ENCODE measurements at places on chromosomes 16 and 17.
A peak's percentile ranks its signal among the peaks of the same experiment; 100 is the strongest.

DNA sequence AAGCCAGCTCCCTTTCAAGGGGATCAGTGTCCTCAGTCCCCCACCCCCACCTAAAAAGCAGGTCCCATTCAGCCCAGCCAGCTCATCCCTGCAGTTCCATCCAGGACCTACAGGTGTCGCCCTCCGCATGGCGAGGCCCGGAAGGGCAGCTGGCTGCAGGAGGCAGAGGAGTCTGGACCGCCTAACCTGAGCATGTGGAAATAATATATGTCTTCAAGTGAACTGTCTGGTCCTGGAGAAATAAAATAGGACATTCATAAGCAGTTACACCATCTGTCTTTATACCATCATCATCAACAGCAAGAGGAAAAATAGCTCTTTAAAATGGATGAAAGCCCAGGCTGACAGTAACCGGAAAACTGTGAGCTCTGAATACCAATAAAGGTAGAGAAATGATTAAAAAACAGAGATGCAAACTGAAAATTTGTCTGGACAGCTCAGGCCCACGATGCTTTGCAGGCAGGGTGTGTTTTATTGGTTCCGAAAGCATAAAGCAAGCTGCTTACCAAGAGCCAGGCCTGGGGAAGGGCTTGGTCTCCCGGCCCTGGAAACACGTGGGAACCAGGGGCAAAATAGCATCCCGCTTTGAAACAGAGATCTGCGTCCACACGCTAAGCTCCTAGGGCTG is 215.2 kb downstream of the ZFHX3 start:
- DNase-seq: peak; percentile 81

DNA sequence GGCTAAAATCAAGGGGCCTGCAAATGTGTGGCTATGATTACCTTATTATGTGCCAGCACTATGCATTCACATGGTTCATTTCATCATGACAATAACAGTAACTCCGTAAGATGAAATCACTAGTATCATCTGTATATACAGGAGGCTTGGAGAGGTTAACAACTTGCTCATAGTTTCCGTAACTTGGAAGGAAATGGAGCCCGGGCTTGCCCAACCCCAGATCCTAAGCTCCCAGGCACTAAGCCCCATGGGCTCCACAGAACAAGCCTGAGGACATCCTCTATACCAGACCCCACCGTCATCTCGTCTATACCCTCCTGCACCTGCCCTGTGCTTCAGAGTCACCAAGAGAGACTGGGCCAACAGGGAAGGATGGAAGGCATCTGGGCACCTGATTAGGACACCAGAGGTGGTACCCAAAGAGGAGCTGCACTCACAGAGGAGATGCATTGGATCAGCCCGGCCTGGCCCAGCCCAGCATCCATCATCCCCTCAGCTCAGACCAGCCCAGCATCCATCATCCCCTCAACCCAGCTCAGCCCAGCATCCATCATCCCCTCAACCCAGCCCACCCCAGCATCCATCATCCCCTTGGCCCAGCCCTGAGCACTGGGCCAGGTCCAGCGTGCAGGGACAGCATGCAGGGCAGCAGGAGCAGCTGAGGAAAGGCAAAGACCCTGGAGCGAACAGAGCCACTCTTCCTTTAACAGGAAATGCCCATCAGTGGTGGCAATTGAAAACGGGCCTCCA is 28.5 kb downstream of the NSMCE1 start:
- DNase-seq: no peak

GRCh38 chr16:54462151-54462651 is 175.6 kb upstream of the IRX3 start:
- peak; percentile 93 for DNase-seq

- DNase-seq: no peak
Measured at GRCh38 chr17:57629470-57629869, 115.6 kb downstream of the CCDC182 start.

- DNase-seq: no peak
Measured at GRCh38 chr17:77237232-77238008, 96.7 kb downstream of the SEC14L1 start.

DNA sequence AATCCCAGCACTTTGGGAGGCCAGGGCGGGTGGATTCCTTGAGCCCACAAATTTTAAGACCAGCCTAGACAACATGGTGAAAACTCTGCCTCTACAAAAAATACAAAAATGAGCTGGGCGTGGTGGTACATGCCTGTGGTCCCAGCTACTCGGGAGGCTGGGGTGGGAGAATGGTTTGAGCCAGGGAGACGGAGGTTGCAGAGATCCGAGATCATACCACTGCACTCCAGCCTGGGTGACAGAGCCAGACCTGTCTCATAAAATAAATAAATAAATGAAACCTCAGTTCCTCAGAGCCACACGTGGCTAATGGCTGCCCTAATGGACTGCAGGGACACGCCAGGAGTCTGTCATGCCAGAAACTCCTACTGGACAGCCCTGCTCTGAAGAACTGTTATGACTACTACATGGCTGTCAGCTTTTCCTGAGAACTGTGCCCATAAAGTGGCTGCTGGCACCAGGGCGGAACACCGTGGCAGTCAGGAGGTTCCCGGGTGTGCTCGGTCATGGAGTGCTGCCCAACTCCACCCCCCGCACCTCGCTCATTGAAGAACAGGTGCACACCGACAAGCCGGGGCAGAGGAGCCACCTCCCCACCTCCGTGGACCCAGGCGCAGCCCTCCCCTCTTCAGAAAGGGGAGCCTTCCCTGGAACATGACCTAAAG is 4.3 kb downstream of the TMEM11 start:
- peak; percentile 42 for DNase-seq

GRCh38 chr17:28843816-28844148 is 1.2 kb upstream of the FAM222B start:
- DNase-seq: peak; percentile 3

GRCh38 chr17:20241855-20242254 is 225.5 kb downstream of the LGALS9B start:
- no peak for DNase-seq

GRCh38 chr16:57801809-57802340 is 416 bp downstream of the KIFC3 start:
- DNase-seq: peak; percentile 59

- DNase-seq: no peak
Measured at GRCh38 chr17:58722274-58722673, 29.9 kb downstream of the RAD51C start.

DNA sequence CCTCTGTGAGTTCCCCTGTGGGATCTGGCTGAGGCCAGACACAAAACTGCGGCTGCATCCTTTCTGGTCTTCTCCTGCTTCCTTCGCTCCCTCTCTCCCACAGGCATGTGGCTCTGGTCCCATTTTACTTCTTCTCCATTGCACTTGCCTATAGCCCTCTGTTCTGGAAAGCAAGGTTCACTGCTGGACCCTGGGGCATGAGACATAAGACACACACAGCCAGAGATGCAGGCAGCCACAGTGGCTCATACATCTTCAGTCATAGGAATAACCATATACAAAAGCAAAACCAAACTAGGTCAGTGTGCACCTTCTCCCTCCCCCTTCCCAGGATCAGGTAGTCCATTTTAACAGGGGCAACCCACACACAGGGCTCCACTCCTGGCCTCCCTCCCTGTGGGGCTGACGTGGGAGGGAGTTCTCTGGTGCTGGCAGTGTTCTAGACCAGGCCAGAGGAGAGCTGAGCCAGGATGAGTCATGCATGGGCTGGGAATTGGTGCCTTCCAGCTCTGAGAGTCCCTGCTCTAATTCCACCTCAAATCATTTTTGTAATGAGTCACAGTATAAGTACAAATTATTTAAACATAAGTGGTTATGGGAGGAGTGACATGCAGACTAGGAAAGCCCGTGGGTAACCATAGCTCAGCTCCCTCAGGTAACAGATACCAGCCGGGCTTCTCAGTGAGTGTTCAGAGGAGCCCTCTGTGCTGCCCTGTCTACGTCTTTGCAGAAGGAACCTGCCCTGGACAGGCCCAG is 58.0 kb downstream of the ASIC2 start:
- peak; percentile 91 for DNase-seq

DNA sequence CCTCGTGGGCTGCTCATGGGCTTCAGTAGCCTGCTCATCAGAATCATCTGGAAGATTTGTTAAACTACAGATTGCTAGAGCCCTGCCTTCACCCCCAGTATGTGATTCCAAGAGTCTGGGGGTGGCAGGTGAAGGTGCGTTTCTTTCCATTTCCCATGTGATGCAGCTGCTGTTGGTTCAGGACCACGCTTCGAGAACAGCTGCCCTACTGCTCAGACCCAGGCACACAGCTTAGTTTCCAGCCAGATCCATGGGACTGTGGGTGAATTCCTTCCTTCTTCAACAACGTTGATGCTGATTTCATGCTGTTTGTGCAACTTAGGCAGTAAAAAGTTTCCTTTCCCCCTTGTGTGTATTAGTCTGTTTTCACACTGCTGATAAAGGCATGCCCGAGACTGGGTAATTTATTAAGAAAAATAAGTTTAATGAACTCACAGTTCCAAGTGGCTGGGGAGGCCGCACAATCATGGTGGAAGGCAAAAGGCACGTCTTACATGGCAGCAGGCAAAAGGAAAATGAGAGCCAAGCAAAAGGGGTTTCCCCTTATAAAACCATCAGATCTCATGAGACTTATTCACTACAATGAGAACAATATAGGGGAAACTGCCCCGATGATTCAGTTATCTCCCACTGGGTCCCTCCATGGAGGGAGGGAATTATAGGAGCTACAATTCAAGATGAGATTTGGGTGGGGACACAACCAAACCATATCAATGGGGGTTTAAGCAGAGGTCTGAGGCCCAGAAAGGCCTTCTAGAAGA is 159.2 kb downstream of the XYLT1 start:
- DNase-seq: no peak

DNA sequence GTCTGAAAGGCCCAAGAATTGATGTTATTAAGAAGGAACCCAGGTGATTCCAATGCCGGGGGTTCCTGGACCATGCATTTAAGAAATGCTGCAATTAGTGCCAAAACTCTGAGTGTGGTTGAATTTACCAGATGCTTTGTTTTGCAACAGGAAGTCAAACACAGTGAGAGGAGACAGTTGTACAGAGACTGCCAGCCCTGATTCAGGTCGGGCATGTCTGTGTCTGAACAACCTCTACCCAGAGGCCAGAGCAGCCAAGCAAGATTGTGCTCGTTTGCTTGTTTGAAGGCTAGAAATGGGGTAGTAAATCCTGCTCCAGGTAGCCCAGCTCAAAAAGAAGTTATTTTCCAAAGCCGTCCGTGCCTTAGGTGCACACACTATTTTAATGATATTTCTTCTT is 412.4 kb upstream of the ERCC4 start:
- no peak for DNase-seq

DNA sequence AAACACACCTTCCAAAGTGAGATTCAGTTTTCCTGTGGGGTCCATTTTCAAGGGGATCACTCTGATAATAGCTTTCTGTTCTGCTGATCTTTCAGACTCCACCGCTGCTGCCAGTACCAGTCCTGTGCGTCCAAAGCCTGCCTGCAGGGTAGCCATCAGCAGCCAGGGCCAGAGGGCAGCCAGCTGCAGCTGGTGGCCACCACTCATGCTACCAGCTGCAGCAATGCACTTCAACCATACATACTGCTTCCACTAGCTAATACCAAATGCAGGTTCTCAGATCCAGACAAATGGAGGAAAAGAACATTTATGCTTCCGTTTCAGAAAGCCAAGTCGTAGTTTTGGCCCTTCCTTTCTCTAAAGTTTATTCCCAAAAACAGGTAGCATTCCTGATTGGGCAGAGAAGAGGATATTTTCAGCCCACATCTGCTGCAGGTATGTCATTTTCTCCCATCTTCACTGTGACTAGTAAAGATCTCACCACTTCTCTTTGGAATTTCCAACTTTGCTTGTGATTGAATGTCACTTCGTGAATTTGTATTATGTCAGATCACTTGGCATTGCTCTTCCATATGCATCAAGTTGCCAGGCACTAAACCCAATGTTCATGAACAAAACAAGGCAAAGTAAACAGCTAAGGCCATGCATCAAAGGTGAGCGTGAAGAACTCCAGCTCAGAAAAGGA is 1.8 kb downstream of the RNF43 start:
- no peak for DNase-seq

- peak; percentile 27 for DNase-seq
Measured at GRCh38 chr16:70588565-70588964, 57.8 kb upstream of the IL34 start.

DNA sequence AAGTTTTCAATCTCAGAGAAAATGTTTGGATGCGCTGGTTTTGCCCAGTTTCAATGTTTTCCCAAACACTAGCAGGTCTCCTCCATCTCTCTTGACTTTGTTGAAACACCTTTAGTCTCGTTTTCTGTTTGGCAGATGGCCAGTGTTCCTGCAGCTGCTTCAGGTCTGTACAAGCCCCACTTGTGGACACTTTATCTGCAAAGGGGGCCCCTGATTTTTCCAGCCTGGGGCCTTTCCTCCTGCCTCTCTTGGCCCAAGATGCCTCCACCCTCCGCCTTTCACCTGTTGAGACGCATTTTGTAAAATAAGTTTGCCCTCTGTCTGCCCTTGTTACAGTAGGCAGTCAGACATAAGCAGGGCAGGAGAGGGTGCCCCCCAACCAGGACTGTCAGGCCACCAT is 21.8 kb upstream of the PRM1 start:
- DNase-seq: no peak

- DNase-seq: no peak
Measured at GRCh38 chr17:38725066-38725465, 5.1 kb upstream of the CISD3 start.

DNA sequence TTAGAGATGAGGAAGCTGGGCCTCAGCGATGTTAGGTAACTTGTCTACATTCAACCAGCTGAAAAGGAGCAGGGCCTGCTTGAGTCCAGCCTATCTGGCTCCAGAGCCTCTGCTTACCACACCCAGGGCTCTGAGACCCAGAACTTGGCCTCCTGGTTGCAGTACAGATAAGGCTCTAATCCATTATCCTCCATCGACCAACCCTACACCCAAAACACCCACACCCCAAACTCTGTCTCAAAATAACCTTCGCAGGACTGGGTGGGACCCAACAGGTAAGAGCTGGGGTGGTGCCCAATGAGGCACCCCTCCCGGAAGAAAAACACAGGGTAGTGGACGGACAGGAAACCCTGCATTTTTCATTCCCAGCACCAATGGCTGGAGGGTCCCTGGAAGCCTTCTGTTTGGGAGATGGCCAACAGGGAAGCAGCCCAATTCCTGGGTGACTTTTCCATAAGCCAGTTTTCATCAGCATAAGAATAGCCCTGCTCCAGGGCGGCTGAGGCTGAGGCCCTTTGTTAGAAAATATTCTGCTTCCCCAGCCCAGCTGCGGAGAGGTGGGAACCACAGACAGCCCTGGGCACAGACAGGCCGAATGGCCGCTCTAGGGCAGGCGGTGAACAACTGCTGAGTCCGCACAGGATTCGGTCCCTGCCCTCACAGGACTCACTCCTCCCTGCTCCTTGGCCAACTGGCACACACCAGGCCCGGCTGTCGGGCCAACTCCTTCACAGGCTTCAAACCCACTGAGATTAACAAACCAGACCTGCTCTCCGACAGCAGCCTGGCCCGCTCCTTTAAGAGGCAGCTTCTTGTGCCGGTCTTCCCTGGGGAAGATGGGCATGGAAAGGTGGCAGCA is 9.8 kb downstream of the SMIM5 start:
- DNase-seq: no peak

- no peak for DNase-seq
Measured at GRCh38 chr17:82630212-82630611, 18.0 kb downstream of the WDR45B start.

GRCh38 chr17:67544364-67544955 is 167.4 kb downstream of the PITPNC1 start:
- DNase-seq: no peak
